NCI-H748 treated with DMSO at 0.1 percent for 48 hours (cell line): ENCODE measurements at places on chromosomes 2 and 18.

DNA sequence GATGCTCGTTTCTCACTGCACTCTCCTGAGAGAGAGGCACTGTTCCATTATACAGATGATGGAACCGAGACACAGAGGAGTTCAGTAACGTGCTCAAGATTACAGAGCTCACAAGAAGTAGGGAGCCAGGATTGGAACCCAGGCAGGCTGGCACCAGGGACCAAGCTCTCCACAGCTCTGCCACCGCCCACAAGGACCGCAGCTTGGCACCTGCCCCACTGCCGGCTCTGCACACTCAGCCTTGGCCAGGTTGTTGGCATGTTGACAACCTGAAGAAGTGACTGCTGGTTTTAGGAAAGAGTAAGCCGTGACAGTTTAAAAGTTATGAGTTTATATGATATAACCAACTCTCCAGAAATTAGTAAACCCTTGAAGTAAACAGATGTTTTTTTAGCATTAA, 48.0 kb upstream of the ITM2C start:
- no peak for DNase-seq

DNA sequence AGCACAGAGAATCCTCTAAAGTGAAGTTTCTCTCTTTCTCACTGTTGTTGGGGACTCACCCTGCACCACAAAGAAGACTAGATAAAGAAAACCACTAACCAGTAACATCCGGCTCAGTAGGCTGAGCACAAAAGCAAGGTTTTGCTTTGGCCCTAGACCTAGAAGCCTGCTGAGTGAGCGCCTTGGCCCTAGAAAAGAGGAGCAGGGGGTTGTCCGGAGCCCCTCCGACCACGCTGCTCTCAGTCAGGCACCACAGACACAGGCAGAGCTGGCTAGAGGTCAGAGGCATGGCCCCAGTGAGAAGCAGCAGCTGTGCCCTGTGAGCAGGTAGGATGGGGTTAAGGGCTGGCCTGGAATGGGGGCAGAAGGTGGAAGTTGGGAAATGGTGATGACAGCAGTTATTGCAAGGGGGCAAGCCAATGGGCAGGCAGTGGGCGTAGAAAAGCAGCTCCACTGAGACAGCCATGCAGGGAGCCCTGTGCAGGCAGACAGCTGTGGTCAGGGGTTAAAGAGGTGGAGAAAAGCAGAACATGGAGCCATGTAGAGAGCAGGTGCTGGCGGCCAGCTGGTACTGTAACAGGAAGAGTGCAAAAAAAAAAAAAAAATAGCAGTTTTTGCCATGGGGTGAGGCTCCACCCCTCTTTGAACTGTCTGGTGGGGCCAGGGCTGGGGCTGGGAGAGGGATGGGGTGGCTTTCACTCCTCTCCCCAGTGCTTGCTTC, 36.9 kb upstream of the SLC14A1 start:
- no peak for DNase-seq

GRCh38 chr2:81007104-81007503, 702.6 kb upstream of the LRRTM1 start:
- DNase-seq: peak; percentile 27

GRCh38 chr2:176088048-176088936, 4.2 kb upstream of the HOXD13 start:
- peak; percentile 75 for DNase-seq

- peak; percentile 53 for DNase-seq
Observed at GRCh38 chr18:61551586-61551985, 218.4 kb downstream of the CDH20 start.

GRCh38 chr2:132560562-132560961, 109.4 kb downstream of the LYPD1 start:
- no peak for DNase-seq

DNA sequence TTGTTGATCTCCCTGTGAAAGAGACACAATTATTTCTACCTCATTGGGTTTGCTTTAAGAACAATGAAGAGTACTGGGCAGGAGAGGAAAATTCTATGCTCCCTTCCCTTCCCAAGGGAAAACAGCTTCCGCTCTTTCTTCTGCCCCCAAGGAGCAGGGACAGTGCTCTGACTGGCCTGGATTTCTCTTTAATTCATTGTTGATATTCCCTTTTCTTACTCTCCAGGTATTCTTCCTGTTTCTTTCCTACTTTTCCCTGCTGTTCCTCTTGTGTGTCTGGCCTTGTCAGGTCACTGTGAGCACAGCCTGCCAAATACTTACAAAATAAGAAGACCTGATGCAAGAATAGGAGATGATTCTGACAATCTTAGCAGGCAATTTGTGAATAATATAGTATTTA, 49.6 kb upstream of the SPAG16 start:
- no peak for DNase-seq

GRCh38 chr2:145366341-145366740, 846.4 kb upstream of the ZEB2 start:
- DNase-seq: no peak

DNA sequence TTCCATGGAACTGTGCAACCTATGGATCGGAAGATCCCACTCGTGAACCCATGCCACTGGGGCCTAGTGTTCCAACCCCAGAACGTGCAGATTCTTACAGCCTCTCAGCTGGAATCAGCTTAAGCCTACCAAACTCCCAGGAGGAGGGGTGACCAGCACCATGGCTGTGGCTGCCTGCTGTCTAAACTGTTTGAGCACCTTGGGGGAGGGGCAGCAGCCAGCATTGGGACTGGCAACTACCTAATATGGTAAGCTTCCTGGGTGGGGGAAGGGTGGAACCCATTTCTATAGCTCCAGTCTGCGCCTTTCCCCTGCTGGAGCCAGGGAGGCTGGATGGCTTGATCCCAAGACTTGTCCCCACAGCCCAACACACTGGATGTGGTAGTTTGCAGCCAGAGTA, 10.7 kb upstream of the POLE4 start:
- no peak for DNase-seq

DNA sequence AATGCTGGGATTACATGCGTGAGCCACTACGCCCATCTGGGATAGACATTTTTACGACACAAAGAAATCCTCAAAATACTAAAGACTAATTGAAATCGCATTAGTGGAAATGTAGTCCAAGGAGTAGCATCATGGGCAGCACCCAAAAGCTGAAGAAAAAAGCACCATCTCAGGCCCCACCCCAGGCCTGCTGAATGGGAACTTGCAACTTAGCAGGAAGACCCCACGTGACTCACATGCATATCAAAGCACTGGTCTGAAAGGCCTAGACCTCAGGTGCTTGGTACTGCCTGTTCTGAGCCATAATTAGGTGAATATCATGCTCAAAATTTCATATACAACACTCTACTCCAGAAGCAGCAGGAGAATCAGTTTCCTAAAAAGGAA, 28.9 kb downstream of the SPRED2 start:
- no peak for DNase-seq
